ENCODE measurements at places on chromosomes 1 and 21.

- no peak for DNase-seq
Measured at GRCh38 chr1:21961337-21961736, 15.5 kb upstream of the CELA3B start.

- DNase-seq, result peak; percentile 37
Measured at GRCh38 chr1:94434365-94435045, 16.3 kb downstream of the ABCD3 start.

- DNase-seq, result no peak
Measured at GRCh38 chr1:179303200-179303785, 9.7 kb downstream of the SOAT1 start.

GRCh38 chr1:8266436-8267165, 51.3 kb upstream of the SLC45A1 start:
- DNase-seq, result no peak

- no peak for DNase-seq
Measured at GRCh38 chr21:45853703-45854342, 127.7 kb upstream of the COL6A1 start.

DNA sequence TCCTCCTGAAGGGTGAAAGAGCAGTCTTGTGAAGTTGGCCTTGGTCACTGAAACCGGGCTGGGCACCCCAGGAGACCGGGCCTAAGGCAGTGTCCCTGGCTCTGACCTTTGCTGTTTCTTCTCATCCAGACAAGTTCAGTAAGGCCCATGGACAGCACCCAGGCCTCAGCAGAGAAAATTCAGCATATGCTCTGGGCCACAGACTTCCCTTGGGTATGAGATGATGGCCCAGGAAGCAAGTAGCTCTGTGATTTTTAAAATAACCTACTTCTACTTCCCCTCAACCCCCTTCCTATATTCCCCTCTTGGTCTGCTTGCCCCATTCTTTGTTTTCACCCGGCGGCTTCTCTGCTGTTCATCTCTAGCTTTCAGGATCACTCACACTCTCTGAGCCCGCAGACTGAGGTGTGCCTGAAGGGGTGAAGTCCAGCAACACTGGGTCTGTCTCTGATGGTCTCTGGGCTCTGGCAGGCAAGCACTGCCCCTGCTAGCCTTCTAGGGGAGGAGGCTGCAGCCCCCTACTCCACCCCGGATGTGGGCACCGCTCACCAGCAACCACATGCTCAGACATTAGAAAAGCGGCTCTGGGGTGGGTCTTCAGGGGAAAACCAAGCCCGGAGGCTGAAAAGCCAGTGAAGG, 2.9 kb upstream of the GPR25 start:
- no peak for DNase-seq

GRCh38 chr1:69256036-69256435, 311.7 kb upstream of the LRRC7 start:
- DNase-seq, result no peak
